ENCODE measurements at places on chromosomes 6 and 20. TPM values are rescaled to one million over a fixed set of nuclear protein-coding genes. Genes with fewer than 3 reads are reported as not detected.

DNA sequence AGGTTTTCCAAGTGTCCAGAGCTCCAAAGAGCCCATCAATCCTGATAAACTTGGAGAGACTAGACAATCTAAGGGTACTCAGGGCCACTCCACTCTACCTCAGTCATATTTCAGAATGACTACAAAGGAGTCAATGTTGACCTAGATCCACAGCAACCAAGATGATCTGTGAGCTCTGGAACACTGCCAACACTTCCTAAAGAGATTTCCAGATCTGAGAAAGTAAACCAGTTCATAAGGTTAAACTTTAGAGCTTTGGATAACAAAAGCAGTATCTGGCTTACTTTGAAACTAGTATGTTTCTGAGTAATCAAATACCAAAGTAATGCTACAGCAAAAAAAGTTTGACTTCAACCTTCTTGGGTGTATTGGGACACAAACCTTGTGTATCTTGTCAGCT, 122.7 kb downstream of the BTBD9 start:
- H3K36me3 ChIP-seq: no peaks in the 10 kb centered on the region
- peaks cover 8% of the 10 kb centered on the region for H3K4me1 ChIP-seq
- no peak overlapping the region for H3K27ac ChIP-seq
- no peak overlapping the region for H3K4me3 ChIP-seq
- DNase-seq: no peak
- H3K27me3 ChIP-seq: no peaks in the 10 kb centered on the region

- DNase-seq: no peak
- no peaks in the 10 kb centered on the region for H3K27me3 ChIP-seq
- no peaks in the 10 kb centered on the region for H3K36me3 ChIP-seq
- H3K4me1 ChIP-seq: no peaks in the 10 kb centered on the region
- no peak overlapping the region for H3K27ac ChIP-seq
- no peak overlapping the region for H3K4me3 ChIP-seq
Measured at GRCh38 chr6:125054331-125054730, 92.1 kb downstream of the RNF217 start.

DNA sequence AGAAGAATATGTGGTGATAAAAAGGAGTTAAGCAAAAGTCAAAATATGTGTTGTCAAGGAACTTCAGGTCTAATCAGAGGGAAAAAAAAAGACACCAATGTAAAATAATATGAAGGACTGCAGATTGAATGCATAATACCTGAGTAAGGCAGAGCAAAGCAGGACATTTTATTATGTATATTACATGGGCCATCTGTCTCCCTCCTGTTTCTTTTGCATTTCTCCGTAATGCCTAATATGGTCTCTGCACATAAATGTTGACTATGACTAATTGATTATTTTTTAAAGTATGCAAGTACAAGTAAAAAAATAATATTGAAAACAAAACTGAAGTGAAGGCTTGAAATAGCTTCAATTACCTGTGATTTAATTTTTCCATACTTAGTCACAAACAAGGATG, 384.7 kb upstream of the MAN1A1 start:
- no peak overlapping the region for H3K4me3 ChIP-seq
- H3K4me1 ChIP-seq: no peaks in the 10 kb centered on the region
- H3K27me3 ChIP-seq: no peaks in the 10 kb centered on the region

GRCh38 chr20:58267389-58268215, 39.1 kb upstream of the ANKRD60 start:
- no peak overlapping the region for H3K4me3 ChIP-seq
- H3K36me3 ChIP-seq: no peaks in the 10 kb centered on the region
- DNase-seq: no peak
- H3K27me3 ChIP-seq: no peaks in the 10 kb centered on the region
- H3K4me1 ChIP-seq: no peaks in the 10 kb centered on the region
- H3K27ac ChIP-seq: no peak overlapping the region

DNA sequence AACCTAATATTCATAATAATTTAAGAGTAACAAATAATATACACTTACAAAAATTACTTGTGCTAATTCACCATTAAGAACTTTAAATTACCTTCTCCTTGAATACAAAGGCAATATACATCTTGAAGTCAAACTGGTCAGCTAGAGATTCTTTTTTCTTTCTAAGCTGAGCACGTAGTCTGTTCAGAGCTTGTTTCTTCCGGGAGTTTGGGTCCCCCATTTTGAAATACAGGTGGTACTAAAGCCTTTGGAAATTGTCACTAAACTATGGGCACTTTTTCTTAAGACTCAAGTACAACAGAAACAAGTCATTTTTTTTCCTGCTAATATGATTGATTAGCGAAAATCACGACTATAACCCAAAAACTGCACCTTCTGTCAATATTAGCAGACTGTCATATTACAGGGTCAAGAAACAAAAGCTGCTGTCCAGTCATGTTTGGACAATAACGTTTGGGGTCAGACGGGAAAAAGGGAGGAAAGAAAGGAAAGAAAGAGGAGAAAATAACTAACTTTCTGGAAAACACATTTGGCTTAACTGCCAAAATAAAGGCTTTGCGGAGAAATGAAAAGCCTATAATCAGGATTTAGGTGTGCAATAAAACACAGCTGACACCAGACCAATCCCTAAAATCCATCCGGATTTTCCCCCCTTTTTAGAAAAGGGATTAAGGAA, 367 bp downstream of the C6orf62 start:
- DNase-seq: no peak
- peak overlapping the region; percentile 99 for H3K4me3 ChIP-seq
- H3K4me1 ChIP-seq: peaks cover 51% of the 10 kb centered on the region
- H3K27me3 ChIP-seq: no peaks in the 10 kb centered on the region

- no peaks in the 10 kb centered on the region for H3K4me1 ChIP-seq
- no peak overlapping the region for H3K27ac ChIP-seq
- no peak for DNase-seq
- H3K4me3 ChIP-seq: no peak overlapping the region
Measured at GRCh38 chr6:106159531-106159940, 73.4 kb downstream of the PRDM1 start.

- H3K27me3 ChIP-seq: no peaks in the 10 kb centered on the region
- H3K36me3 ChIP-seq: no peaks in the 10 kb centered on the region
- no peak overlapping the region for H3K4me3 ChIP-seq
- no peaks in the 10 kb centered on the region for H3K4me1 ChIP-seq
- H3K27ac ChIP-seq: no peak overlapping the region
Measured at GRCh38 chr6:133097208-133097607, 143.9 kb upstream of the EYA4 start.

- no peaks in the 10 kb centered on the region for H3K36me3 ChIP-seq
- no peak overlapping the region for H3K4me3 ChIP-seq
- no peak overlapping the region for H3K27ac ChIP-seq
- H3K4me1 ChIP-seq: no peaks in the 10 kb centered on the region
Measured at GRCh38 chr6:130489514-130489913, 123.7 kb downstream of the TMEM200A start.

DNA sequence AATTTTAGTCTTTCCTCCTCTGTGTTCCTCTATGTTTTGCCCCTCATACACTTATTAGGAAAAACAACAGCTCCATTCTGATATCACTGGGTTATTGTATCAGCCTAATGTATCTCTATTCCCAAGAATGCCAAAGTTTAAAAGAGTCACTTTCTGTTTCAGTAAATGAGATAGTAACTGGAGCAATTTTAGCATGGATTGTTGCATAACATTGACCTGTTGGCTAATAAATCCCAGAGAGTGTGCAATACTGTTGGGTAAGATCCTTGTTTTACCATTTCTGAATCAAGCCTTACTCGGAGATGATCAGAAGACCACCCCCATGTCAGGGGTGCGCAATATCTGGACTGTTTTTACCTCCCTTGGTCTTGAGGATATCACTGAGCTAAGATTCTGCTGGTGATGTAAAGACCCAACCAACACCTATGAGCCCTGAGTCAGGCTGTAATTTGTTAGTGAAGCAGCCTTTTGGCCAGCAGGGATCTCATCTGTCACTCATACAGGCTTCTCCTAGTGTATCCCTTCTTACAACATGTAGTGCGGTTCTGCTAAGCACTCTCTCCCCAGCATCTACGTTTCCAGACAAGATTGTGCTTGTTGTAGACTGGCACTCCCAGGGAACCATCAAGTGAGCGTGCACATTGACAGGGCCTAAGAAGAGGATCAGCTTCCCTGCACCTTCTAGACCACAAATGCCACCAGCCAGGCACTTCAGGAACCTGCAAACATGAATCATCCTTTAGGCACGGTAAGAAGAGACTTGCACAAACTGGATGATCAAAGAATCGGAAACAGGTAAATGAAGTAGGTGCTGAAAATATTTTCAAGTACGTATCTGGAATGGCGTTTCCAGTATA, 11.5 kb upstream of the IPCEF1 start:
- no peaks in the 10 kb centered on the region for H3K36me3 ChIP-seq
- H3K27ac ChIP-seq: no peak overlapping the region
- DNase-seq: no peak
- H3K4me1 ChIP-seq: no peaks in the 10 kb centered on the region

DNA sequence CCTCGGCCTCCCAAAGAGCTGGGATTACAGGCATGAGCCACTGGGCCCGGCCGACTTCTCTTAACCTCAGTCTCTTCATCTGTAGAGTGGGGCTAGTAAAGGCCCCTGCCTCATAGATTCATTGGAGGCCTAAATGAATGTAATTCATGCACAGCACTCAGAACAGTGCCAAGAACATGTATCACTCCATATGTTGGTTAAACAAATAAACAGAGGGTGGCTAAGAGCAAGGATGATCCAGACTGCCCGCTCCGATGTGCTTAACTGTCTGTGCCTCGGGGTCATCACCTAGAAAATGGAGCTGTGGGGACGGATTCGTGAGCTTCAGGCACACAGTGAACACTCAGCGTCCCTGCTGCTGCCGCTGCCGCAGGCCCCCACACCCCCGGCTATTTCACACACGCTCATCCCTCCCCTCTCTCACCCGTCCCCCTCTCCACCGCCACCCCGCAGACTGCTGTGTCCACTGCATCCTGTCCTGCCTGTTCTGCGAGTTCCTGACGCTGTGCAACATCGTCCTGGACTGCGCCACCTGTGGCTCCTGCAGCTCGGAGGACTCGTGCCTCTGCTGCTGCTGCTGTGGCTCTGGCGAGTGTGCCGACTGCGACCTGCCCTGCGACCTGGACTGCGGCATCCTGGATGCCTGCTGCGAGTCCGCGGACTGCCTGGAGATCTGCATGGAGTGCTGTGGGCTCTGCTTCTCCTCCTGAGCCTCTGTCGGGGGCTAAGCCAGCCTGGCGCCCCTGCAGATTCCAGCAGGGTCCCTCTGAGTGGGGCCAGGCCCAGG, 14.8 kb downstream of the MDFI start:
- H3K4me3 ChIP-seq: no peak overlapping the region
- H3K36me3 ChIP-seq: no peaks in the 10 kb centered on the region
- no peak for DNase-seq
- H3K27me3 ChIP-seq: no peaks in the 10 kb centered on the region
- no peaks in the 10 kb centered on the region for H3K4me1 ChIP-seq
- no peak overlapping the region for H3K27ac ChIP-seq

- no peaks in the 10 kb centered on the region for H3K4me1 ChIP-seq
- DNase-seq: no peak
- no peak overlapping the region for H3K4me3 ChIP-seq
Measured at GRCh38 chr6:118736440-118736839, 85.0 kb upstream of the CEP85L start.

- H3K27me3 ChIP-seq: no peaks in the 10 kb centered on the region
- no peak for DNase-seq
- H3K27ac ChIP-seq: no peak overlapping the region
- no peaks in the 10 kb centered on the region for H3K36me3 ChIP-seq
Measured at GRCh38 chr6:134258849-134259306, 59.0 kb downstream of the SGK1 start.

GRCh38 chr6:83417880-83418663, 12.8 kb downstream of the ME1 start:
- H3K4me1 ChIP-seq: peaks cover 19% of the 10 kb centered on the region
- H3K27ac ChIP-seq: no peak overlapping the region
- DNase-seq: no peak

GRCh38 chr6:45001663-45002062, 326.5 kb upstream of the RUNX2 start:
- H3K4me1 ChIP-seq: no peaks in the 10 kb centered on the region
- no peak for DNase-seq
- H3K36me3 ChIP-seq: no peaks in the 10 kb centered on the region
- H3K27ac ChIP-seq: no peak overlapping the region

GRCh38 chr20:11103866-11104265, 430.1 kb upstream of the JAG1 start:
- H3K27me3 ChIP-seq: no peaks in the 10 kb centered on the region
- no peak overlapping the region for H3K4me3 ChIP-seq
- H3K4me1 ChIP-seq: no peaks in the 10 kb centered on the region
- H3K36me3 ChIP-seq: no peaks in the 10 kb centered on the region

GRCh38 chr6:129472239-129472638, 237.7 kb downstream of the ARHGAP18 start:
- no peaks in the 10 kb centered on the region for H3K27me3 ChIP-seq
- DNase-seq: no peak
- no peaks in the 10 kb centered on the region for H3K4me1 ChIP-seq
- H3K27ac ChIP-seq: no peak overlapping the region
- H3K36me3 ChIP-seq: no peaks in the 10 kb centered on the region

RAD21L1 gene
- polyA plus RNA-seq: not detected

- no peak for DNase-seq
- no peak overlapping the region for H3K4me3 ChIP-seq
- no peak overlapping the region for H3K27ac ChIP-seq
- no peaks in the 10 kb centered on the region for H3K36me3 ChIP-seq
- H3K27me3 ChIP-seq: no peaks in the 10 kb centered on the region
- peaks cover 8% of the 10 kb centered on the region for H3K4me1 ChIP-seq
Measured at GRCh38 chr6:11139051-11139960, 27.8 kb upstream of the ERVFRD-1 start.

CFB gene
- 76.4 TPM for polyA plus RNA-seq

DNA sequence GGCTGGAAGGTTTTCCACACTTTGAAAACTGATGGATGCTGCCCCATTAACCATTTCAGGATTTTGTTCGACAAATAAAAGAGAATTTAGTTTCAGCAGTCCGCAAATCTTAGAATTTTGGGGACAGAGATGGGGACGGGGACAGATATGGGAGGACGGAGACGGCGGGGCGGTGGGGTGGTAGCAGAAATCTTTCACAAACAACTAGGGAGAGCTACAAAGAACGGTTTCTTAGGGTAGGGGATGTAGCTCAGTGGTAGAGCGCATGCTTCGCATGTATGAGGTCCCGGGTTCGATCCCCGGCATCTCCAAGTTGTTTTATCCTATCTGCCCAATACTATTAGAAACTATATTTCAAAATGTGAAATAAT, 15.1 kb downstream of the HMGN4 start:
- H3K27me3 ChIP-seq: no peaks in the 10 kb centered on the region
- H3K27ac ChIP-seq: no peak overlapping the region
- no peak overlapping the region for H3K4me3 ChIP-seq

GRCh38 chr6:157172231-157172701, 151.1 kb downstream of the TMEM242 start:
- H3K27ac ChIP-seq: no peak overlapping the region
- H3K36me3 ChIP-seq: no peaks in the 10 kb centered on the region
- no peaks in the 10 kb centered on the region for H3K4me1 ChIP-seq
- DNase-seq: no peak

DNA sequence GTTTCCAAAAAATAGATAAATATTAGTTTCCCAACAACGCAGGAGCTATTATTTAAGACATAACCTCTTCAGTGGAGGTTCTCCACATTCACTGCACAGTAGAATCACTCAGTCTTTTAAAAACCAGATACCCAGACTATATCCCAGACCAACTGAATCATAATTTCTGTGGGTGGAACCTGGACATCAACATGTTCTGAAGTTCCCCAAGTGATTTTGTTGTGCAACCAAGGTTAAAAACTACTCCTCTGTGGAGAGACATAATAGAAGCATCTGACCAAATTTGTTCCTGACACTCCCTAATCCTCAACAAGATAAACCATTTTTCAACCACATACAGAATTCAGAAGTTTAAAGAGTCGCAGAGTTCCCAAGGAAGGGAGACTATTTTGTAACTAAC, 42.3 kb downstream of the STK38 start:
- no peak overlapping the region for H3K27ac ChIP-seq
- H3K4me3 ChIP-seq: no peak overlapping the region
- H3K4me1 ChIP-seq: peaks cover 4% of the 10 kb centered on the region

Measured in adrenal gland (tissue), 19 donors.